Right cardiac atrium (tissue), 5 donors: ENCODE measurements at places on chromosomes 3 and 15. TPM values are rescaled to one million over a fixed set of nuclear protein-coding genes. Genes with fewer than 3 reads are reported as not detected.

GRCh38 chr15:55799291-55800212, 56.6 kb upstream of the PRTG start:
- DNase-seq, result peak; percentile 61

DNA sequence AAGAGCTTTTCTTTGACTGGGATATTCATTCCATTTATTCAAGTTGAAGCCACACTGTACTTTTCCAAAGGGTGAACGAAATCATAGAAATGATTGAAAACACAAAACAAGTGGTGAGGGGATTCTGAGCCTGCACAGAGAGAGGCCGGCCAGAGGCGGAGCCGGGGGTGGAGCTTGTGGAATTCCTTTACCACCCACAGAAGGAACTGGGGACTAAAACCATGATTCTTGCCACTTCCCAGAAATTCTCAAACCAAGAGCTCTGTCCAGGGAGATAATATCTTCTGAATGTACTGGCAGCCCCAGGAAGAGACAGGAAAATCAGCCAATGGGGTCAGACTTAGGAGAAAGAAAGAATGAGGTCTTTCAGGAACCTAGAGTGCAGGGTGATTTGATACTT, 20.8 kb downstream of the FBN1 start:
- DNase-seq, result peak; percentile 41

- no peak for DNase-seq
These were observed 101.4 kb downstream of the TNIK start for GRCh38 chr3:171358881-171359198.

- no peak for DNase-seq
These were observed 54.0 kb downstream of the TAFA4 start for GRCh38 chr3:68878322-68878721.

DNA sequence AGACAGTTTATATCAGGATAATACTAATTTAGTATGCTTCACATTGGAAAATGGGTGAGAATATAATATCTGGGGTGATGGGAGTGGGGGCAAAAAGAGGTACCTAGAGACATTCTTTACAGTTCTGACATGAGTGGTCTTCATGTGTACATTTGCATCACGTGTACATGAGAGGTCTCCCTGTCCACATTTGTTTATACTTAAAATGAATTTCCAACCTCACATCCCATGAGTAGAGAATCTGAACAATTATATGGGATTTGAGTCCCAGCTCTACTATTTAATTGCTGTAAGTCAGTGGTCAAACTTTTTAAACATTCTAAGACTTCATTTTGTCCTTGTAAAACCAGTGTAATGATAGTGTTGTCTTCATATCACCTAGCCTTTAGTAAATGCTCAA, 408.4 kb downstream of the NAALADL2 start:
- no peak for DNase-seq

DNA sequence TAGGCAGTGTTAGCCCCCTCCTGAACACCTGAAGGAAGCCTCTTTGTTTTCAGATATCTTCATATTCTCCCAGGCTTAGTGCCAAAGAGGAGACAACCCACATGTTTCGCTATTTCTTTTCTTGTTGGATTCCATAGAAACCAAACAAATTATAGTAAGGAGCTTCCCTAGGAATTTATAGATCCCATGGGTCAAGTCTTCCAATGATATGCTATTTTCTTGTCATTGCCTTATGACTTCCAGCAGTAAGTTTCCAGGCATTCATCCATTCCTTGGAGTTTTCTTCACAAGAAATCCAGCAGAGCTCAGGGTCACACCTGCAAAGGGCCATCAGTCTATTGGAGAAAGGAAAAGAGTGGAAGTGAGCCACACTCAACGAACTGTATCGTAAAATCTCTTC, 9.9 kb upstream of the KCNMB2 start:
- DNase-seq, result no peak

- DNase-seq, result no peak
These were observed 77.0 kb upstream of the PLSCR5 start for GRCh38 chr3:146682171-146682570.

GRCh38 chr3:127174715-127175140, 18.2 kb upstream of the PRR23E start:
- DNase-seq, result no peak

DNA sequence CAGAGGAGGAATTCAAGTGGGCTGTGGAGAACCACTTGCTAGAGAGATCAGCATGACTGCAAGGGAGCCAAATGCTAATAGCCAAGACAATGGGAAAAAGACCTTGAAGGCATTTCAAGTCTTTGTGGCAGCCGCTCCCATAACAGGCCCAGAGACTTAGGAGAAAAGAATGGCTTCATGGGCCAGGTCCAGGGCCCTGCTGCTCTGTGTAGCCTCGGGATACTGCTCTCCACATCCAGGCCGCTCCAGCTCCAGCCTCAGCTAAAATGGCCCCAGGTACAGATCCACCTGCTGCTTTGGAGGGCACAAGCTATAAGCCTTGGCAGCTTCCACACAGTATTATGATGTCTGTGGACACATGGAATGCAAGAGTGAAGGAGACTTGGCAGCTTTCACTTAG, 157.7 kb downstream of the NECTIN3 start:
- DNase-seq, result no peak

- DNase-seq, result no peak
These were observed 51.2 kb upstream of the SAMMSON start for GRCh38 chr3:69948246-69948862.

DNA sequence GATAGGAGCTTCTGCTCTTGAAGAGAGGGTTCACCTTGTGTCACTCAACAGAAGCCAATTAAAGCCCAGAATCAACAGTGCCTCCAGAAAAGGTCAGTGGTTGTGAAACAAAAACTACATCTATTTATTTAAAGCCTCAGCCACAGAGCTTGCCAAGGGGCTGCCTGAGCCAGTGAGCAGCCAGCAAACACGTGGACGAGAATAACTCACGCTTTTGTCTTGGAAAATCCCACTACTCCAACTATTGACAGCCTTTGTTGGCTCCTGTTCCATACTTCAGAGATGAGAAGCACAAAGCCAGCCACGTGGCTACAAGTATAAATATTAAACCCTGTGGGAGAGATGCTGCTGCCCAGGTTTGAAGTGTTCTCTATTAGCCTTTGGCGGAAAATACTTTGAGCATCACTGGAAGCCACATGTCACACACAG, 10.3 kb downstream of the GPR156 start:
- DNase-seq, result peak; percentile 54

GRCh38 chr3:39183211-39184080, 8.9 kb downstream of the XIRP1 start:
- DNase-seq, result no peak

GRCh38 chr3:67297715-67298475, 299.8 kb downstream of the KBTBD8 start:
- no peak for DNase-seq

DNA sequence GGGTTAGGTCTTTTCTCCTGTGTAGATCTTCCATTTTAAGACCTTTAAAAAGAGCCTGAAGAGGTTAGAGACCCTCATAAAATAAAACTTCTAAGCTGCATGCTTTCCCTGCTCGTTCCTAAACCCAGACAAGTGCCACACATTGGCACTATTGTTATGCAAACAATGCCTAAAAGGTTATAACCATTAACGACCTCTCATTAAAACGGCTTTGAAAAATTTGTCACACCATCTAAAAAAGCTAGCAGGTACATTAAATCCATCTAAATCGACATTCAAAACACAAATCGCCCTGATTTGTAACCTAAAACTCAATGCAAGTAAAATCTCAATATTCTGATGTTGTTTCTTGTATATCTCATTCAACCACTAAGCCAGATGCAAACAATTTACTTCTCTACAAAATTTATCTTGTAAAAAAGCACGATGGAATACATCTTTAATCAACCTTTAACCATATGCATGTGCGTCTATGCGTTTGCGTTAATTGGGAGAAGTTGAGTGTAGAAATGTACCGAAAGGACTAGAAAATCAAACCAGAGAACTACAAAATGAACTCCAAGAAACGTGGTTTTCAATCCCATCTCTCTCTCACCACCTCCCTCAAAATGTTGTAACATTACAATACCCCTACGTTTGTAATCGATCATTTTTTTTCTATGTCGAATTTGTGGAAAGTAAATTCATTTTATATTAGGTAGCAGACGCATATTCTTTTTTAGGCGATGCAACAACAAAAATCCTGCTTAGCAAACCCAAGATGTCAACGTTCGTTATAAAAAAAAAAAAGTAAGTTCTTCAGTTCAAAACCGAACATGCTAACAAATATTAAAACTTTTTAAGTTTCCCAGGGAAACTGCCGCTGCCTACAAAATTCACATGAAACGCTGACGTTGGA, 1.2 kb downstream of the ALDH1A2 start:
- no peak for DNase-seq

DNA sequence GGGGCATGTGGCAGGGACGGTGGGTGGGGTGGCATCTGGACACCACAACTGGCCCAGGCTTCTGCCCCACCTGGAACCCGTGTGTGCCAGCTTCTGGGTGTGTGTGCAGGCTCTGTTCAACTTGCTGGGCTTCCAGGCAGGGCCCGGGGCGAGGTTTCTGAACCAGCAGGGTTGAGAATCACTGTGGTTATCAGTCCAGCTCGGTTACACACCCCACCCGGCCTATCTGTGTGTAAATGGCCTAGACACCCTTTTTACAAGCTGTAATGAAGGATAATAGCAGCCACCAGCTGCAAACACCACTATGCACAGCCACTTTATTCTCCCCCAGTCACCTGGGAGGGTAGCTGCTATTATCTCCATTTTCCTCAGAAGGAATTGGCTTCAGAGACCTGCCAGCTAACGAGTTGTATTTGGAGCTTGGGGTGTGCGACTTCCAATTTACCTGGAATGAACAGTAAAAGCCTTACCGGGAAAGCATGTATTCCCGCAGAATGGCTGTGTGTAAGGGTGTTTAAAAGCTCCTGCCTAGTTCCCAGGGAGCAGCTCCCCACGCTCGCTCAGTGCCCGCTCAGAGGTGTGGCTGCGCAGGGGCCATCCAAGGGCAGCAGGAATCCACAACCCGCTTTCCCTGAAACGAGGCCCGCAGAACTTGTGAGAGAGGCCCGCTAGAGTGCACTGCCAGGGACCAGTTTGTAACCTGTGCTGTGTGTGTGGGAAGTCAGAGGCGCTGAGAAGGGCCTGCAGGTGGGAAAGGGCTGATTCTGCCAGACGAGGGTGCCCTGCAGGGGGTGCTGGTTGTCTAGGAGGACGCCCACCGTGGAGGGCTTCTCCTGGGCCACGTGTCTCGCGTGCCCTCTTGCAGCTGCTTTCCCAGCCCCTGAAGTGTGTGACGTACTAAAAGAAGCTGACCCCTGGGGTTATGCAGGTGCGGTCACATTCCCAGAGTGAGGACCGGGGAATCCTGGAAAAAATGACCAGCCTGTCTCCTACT, 83.5 kb downstream of the C3orf70 start:
- DNase-seq, result no peak

DNA sequence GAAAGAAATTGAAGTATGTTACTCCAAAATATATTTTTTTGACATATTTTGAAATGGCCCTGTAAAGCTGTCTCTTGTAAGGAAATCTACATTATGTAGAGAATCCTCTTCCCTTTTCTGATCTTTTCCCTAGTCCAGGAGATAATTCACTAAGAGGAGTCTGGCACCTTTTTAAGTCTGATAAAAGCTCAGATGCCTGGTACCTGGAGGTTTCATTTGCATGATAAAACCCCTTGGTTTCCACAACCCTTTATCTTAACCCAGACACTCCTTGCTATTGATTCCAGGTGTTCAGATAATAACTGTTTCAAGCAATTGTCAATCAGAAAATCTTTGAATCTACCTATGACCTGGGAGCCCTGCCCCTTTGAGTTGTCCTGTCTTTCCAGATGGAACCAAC, 26.5 kb downstream of the FGF12 start:
- no peak for DNase-seq

- DNase-seq, result no peak
These were observed 31.2 kb upstream of the FXR1 start for GRCh38 chr3:180881065-180881801.

DNA sequence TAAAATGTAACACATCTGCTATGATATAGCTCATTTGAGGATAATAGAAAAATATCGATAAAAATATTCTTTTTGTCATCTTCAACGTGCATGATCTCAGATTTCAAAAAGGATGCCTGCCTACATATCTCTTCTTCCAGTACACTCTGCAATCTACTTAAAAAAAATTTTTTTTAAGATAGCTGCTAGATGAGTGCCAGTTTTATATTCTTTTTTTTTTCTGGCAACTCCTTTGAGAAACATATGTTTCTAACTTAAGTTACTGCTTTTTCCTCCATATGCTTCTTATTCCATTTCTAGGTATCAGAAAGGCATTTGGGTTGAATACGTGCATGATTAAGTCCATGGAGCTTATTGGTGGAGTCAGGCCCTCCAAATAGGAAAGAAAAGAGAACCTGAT, 160.4 kb downstream of the PPM1L start:
- DNase-seq, result no peak

DNA sequence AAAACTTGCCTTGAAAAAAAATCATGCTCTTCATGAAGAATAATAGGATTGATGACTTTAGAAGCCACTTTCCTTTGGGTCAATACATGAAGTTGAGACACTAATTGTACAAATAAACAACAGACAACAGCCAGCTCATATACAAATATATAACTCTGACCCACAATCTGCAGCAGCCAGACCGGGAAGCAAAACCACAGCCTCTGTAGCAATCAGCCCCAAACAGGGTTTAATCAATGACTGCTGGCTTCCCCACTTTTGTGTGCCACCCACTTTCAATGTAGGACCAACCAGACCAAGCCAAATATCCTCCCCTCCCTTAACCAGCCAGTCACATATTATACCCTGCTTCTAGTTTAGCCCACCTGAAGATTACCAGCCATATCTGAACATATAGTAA, 39.0 kb downstream of the IFT57 start:
- no peak for DNase-seq

DNA sequence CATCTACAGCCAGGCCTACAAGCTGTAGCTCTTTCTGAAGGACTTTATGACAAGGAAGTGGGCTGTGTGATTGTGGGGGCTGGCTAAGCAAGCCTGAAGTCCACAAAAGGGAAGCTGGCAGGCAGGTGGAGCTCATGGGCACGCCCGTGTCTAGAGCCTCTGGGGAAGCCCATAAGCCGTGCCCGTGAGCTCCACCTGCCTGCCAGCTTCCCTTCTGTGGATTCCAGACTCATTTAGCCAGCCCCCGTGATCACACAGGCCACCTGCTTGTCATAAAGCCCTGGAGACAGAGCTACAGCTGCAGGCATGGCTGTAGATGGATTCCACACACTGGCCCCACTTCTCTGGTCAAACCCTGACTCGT, 15.2 kb downstream of the EFCC1 start:
- DNase-seq, result no peak

PDE8A gene
- total RNA-seq, result 19.8 TPM

CCDC54 gene
- total RNA-seq, result not detected

FAH gene
- 24.9 TPM for total RNA-seq

SCN11A gene
- total RNA-seq, result not detected

CHRM5 gene
- total RNA-seq, result not detected

CPN2 gene
- total RNA-seq, result not detected

CFAP44 gene
- total RNA-seq, result 3.3 TPM

PPARG gene
- 18.9 TPM for total RNA-seq

TLR9 gene
- total RNA-seq, result 0.20 TPM

FNDC3B gene
- 82.9 TPM for total RNA-seq

SERINC4 gene
- total RNA-seq, result not detected
